ENCODE measurements at places on chromosomes 11 and 22.

- no peak for DNase-seq
Measured at GRCh38 chr11:27875831-27876775, 175.8 kb upstream of the BDNF start.

DNA sequence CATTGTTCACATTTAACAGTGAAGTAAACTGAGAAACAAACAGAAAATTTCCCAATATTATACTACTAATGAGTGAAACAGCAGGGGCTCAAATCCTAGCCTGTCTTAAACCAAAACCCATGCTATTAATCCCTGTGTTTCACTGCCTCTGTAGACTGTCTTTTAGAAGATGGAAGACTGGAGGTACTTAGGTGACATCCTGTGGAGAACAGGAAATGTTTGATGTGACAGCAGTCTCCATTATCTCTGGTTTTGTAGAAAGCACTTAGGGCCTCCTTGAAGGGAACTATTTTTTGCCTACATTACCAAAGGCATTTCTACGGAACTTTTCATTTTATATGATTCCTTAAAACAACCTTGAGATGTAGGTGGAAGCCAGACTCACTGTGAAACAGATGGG is 288.1 kb upstream of the SORL1-AS1 start:
- no peak for DNase-seq

GRCh38 chr11:104096900-104097299 is 60.5 kb downstream of the DDI1 start:
- DNase-seq: no peak

DNA sequence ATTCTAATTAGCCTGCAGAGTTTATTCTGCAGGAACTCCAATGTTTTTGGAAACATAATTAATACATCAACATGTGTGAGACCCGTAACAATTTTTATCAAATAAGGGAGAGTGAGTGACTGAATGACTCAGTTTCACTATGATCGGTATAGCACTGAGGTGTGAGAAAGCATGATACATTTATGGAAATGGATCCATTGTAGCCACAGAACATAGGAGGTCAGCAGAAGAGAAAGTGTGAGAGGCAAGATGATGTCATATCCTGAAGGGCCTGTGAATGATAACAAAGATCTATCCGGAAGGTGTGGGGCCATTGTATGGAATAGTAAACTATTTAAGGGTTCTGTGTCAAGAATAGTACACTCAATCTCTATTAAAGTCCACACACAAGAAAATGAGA is 1406.1 kb upstream of the TENM4 start:
- peak; percentile 54 for DNase-seq

- DNase-seq: no peak
Measured at GRCh38 chr11:61497876-61498275, 10.7 kb upstream of the LRRC10B start.

DNA sequence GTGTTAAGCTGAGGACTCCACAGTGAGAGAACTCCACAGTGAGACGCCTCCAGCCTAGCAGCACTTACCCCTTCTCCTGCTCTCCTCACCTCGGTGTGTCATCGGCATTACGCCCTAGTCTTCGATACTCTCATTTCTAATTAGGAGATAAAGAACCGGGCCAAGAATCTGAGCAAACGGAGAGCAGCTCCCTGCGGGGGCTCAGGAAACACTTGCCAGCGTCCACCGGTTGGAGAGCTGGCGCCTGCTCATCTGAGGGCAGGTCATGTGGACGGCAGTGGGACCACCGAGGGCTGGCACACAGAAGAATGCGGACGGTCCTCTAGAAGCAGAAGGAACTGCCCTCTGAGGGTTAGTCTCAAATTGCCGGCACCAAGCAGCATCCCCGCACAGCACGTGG is 13.0 kb downstream of the CERK start:
- no peak for DNase-seq

- no peak for DNase-seq
Measured at GRCh38 chr11:10654811-10655150, 38.8 kb downstream of the IRAG1 start.

DNA sequence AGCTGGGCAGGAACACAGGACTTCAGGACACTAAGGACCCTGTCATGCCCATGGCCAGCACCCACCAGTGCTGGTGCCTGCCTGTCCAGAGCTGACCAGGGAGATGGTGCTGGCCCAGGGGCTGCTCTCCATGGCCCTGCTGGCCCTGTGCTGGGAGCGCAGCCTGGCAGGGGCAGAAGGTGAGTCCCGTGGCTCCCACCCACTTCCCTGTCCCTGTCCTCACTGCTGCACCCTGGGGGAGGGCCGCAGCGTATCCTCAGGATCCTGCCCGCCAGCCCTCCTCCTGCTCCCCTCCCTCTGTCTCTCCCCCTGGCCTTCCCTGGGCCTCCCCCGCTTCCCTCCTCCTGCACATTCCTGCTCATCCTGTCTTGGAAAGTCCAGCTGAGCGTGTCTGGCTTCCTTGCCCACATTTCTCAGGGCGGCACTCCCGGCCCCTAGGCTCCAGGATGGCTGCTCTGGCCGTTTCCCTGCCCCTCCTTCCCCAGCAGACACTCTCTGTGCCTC is 8.7 kb downstream of the CSF2RB start:
- peak; percentile 8 for DNase-seq

DNA sequence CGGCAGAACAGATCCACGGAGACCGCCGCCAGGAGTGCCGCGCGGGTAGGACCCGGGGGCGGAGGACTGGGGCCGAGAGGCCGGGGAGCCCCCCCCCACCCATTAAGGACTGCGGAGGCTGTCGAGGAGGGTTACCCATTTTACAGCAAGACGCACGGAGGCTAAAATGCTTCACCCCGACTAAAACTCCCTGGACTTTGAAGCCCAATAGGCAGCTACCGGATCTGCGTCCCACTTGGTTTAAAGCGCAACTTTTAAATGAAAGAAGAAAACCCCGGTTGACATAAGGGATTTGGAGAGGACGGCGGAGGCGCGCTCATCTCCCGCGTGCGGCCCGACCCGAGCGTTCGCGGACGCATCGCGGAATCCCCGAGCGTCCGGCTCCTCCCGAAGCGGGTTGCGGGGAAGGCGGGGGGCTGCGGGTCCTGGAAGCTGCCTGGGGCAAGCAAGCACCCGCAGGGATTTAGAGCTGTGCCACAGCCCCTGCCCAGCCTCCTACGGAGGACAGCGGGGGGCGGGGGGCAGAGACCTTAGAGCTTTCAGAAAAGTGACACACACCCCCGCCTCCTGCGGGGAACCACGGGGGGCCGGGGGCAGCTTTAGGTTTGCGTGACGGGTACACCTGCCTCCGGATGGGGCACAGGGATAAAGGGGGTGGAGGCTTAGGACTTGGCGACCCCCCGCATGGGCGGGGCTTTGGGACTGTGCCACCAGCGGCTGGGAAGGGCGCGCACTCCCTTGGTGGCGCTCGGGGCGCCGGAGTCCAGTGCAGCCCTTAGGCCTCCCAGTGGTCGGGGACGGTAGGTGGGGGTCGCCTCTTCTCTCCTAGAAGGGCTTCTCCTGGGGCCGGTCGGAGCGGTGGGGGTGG is 760 bp upstream of the CELSR1 start:
- DNase-seq: no peak

- DNase-seq: peak; percentile 93
Measured at GRCh38 chr11:88543902-88544655, 206.5 kb upstream of the CTSC start.

GRCh38 chr22:20089977-20090729 is 10.1 kb downstream of the DGCR8 start:
- peak; percentile 28 for DNase-seq

GRCh38 chr22:44120314-44120704 is 60.4 kb upstream of the PARVG start:
- no peak for DNase-seq

GRCh38 chr11:131666006-131666405 is 295.6 kb downstream of the NTM start:
- no peak for DNase-seq

- no peak for DNase-seq
Measured at GRCh38 chr11:116693593-116694348, 79.0 kb downstream of the BUD13 start.

DNA sequence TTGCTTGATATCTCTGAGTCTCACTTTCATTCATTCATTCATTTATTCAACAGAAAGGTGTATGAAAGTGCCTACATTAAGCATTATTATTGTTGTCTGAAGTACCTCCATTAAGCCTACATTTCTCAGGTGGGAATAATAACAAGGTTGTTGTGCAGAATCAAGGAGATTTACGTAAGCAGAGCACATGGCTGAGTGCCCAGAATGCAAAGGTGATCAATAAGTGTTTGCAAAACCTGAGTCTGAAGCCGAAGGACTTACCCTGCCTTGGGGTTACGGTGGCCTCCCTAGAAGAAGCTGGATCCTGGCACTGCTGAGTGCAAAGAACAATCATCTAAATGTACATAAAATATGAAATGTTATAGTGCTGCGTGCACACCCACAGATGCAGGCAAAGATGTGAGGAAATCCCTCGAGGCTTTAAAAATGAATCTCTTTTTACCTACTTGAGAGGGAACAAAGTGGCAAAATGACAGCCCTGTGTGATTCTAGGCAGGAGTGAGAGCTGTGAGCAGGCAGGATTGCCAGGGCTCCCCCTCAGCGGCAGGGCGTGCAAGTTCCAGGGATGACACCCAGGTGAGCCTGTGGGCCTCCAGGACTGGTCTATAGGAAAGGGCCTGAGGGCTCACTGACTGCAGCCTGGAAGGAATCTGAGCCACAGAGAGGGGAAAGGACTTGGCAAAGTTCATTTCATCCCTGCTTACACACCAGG is 133.1 kb upstream of the TBCEL start:
- DNase-seq: no peak

DNA sequence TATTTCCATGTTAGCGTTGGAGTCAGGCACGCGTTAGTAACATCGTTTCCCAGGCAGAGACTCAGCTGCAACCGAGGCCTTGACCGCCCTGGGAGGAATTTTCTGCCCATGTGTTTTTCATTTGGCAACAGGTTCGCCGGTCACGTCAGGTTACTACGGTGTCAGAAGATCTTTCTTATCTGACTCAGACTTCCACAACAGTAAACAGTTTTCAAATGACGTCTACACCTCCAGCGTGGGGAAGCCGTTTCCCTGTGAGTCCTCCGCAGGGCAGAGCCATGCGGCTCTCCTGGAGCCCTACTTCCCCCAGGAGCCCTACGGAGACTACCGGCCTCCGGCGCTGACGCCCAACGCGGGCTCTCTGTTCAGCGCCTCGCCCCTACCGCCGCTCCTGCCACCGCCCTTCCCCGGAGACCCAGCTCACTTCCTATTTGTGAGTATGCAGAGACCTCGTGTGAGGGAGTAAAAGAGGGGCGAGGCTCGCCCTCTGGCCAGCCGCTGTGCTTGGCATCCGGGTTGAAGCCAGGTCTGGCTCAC is 14.3 kb upstream of the POU2AF3 start:
- DNase-seq: peak; percentile 48

GRCh38 chr11:65537620-65538231 is 12.8 kb downstream of the SCYL1 start:
- DNase-seq: no peak

GRCh38 chr11:12897390-12897789 is 111.7 kb upstream of the RASSF10 start:
- DNase-seq: no peak

DNA sequence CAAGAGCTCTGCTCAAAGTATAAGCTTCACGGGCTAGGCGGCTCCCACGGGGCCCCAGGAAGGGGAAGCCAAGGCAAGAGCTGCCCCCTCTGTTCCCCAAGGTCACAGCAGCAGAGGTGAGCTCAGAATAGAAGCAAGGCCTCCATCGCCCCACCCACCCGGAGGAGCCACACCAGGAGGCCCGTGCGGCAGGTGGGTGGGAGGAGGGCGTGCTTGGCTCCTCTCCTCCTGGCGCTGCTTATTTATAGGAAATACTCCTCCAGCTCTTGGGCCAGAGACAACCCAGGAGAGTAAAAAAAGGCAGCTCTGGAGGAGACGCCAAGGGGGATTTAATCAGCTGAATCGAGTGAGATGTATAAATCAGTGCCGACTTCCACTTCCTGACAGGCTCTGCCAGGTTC is 87.8 kb downstream of the FEZ1 start:
- DNase-seq: no peak

- DNase-seq: no peak
Measured at GRCh38 chr11:17526326-17526725, 17.9 kb downstream of the USH1C start.

- no peak for DNase-seq
Measured at GRCh38 chr22:36405221-36405661, 17.5 kb upstream of the MYH9 start.

DNA sequence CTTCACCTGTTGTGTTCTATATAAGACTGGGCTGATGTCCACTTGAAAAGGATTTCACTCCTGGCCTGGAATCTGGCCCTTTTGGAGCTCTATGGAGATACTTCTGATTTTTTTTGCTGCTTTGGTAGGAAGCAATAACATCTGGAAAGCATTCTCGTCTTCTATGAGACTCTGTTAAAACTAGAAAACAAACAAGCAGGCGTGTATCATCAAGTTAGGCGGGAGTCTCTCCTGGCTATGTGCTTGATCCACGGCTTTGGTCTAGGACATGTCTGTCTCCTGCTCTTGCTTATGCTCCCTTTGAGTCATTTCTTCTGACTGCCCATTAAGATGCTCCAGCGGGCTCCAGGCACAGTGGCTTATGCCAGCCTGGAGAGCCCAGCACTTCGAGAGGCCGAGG is 121.4 kb upstream of the TTC12 start:
- no peak for DNase-seq

GRCh38 chr11:16789063-16789420 is 50.6 kb downstream of the C11orf58 start:
- no peak for DNase-seq

DNA sequence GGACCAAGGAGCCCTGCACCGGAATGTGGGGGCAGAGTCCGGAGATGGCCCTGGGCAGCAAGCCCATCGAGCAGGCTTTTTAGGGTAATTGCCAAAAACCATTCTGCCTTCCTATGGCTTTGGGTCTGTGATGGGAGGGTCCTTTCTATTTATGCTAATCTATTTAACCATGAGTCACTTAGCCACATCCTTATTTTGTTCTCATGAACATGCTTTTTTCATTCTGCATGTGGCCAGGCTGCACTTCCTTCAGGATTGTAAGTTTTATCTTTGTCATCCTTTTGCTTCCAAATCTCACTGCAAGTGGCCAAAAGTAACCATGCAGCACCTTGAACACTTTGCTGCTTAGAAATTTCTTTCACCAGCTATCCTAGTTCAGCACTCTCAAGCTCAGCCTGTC is 88.3 kb downstream of the EFCAB6 start:
- no peak for DNase-seq

- peak; percentile 72 for DNase-seq
Measured at GRCh38 chr11:74749127-74749964, 697 bp downstream of the RNF169 start.

DNA sequence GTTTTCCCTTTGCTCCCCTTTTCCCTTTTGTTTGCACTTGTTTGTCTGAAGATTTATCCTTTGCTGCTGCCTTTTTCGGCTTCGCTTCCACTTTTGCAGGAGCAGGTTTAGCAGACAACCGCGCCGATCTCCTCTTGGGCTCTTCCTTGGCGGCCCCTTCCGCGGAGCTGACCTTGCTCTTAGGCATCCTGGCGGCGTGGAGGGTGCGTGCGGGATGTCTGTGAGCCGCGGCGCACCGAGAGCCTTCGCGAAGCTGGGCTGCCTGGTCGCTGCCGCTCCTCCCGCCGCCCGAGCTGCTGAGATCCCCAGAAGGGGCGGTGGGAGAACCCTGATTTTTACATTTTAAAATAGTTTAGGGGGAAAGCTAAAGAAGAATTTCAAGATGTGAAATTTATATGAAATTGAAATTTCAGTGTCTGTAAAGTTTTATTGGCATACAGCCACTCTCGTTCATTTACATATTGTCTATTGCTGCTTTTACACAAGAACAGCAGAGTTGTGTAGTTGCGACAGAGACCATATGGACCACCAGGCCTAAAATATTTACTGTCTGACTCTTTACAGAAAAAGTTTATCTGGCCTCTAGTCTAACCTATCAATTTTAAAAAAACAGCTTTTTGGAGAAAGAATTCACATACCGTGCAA is 105.2 kb upstream of the RRM1 start:
- no peak for DNase-seq

GRCh38 chr22:47715866-47716578 is 953.6 kb downstream of the TBC1D22A start:
- no peak for DNase-seq

Data from lung microvascular endothelial cell (primary cell).